ENCODE measurements at places on chromosomes 5 and 9. TPM values are rescaled to one million over a fixed set of nuclear protein-coding genes. Genes with fewer than 3 reads are reported as not detected.

Gene CARTPT
- total RNA-seq: not detected

Gene MARCHF3
- 4.2 TPM for total RNA-seq

Gene BNC2
- total RNA-seq: not detected

Gene SLCO6A1
- not detected for total RNA-seq

Gene PRUNE2
- total RNA-seq: 0.50 TPM

Gene TUBB4B
- 292 TPM for total RNA-seq

Gene CCNO
- total RNA-seq: not detected

Gene IL13
- 231 TPM for total RNA-seq

Gene TCF7
- total RNA-seq: 113 TPM

Gene RNF180
- not detected for total RNA-seq

Gene GADD45G
- total RNA-seq: 19.8 TPM

Gene ZFP2
- total RNA-seq: 0.33 TPM

Gene KCNV2
- not detected for total RNA-seq

Gene SNX30
- 2.6 TPM for total RNA-seq

Gene PCDHGB4
- 0.21 TPM for total RNA-seq

Gene LCN9
- not detected for total RNA-seq

Gene KIF12
- not detected for total RNA-seq

Gene ADCY2
- total RNA-seq: not detected

Gene SPINK6
- not detected for total RNA-seq

Gene RARS1
- 143 TPM for total RNA-seq

Gene TARS1
- 190 TPM for total RNA-seq
